NCI-H82 (cell line): ENCODE measurements at places on chromosomes 7 and 10.

DNA sequence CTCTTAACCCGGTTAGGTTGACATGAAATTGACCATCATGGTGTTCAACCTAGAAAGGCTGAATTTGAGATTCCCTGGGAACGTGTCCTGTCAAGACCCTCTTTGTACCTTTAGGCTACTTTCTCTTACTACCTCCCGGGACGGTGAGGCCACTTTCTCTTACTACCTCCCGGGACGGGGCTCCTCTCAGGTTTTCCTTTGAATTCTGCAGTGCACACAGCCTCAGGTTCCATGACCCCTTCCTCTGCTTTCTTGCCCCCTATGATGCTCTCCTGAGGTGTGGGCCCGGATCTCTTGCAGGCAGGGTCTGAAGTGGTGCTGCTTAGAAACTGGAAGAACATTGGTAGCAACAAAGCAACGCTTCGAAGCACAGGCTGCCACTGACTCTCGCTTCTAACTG is 155.3 kb downstream of the CAMK1D start:
- DNase-seq, result no peak

- DNase-seq, result peak; percentile 86
Measured at GRCh38 chr10:28266449-28267224, 36.2 kb downstream of the MPP7 start.

- DNase-seq, result no peak
Measured at GRCh38 chr7:158759749-158760444, 55.3 kb upstream of the NCAPG2 start.

DNA sequence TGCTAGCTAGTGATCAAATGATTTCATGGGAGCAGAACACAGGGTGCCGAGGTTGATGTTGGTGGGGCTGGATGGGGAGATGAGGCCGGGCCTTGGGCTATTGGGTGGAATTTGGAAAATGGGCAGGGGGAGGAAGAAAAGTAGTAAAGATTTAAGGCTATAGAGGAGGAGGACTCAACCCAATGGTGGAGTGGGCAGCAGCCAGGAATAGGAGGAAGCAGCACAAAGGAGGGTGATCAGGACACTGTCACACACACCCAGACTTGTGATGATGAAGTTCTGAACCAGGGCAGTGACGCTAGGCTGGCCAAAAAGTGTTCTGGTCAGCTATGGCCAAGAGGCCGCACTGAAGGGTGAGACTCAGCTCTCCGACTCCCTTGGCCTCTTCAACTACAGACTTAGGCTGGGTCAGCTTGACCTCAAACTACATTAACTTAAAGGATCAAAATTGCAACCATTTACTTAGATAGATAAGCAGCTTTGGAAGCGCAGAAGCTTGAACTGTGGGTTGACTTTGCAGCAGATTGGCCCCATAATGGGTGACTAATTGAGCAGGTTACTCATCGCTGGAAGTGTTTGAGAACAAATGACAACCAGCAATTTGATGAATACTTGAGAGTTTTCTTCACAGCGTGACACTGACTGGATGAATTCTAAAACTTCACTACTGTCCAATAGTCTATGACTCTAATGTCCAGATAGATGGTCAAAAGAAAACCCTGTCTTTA is 29.4 kb upstream of the GPR26 start:
- no peak for DNase-seq

- DNase-seq, result peak; percentile 23
Measured at GRCh38 chr7:98802088-98802780, 67.6 kb downstream of the TMEM130 start.

DNA sequence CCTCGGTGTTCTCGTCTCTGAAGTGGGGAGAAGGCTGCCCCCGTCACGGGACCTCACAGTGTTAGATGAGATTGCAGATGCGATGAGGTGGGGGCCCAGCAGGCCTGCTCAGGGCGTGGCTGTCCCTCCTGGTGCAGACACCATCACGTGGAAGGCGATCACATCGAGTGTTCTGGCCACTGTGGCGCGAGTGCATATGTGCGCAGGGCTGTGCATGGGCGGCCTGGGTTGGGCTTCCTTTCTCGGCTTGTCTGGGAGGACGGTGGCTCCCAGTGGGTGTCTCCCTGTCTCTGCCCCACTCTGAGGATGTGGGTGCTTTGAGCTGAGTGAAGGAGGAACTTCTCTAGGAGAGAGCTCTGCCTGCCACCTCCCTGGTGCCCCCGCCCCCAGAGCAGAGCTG is 83.1 kb downstream of the LHPP start:
- DNase-seq, result no peak

DNA sequence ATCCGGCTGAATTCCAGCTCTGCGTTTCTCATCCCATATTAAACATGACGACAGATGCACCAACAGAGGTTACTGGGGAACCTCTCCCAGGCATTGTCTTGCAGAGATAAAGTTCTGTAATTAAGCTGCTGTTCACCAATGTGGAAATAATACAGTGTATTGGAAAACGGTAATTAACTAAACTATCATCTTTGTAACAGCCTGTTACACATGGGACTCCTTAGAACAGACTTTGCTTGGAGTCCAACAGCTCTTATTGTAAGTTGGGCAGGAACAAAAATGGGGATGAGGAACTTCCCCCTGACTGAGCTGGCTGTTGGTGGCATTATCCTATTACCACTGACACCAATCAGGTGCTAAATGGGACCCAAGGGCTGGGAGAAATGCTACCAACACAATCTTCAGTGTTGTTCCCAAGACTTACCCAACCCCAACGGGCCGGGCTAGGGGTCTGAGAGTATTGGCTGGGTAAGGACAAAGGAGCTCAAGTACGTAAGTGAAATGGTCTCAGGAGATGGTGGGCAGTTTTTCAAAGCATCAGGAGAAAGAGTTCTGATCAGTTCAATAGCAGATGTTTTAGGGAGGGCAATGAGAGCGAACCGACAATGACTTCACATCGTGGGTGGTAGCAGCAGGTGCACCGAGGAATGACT is 759.4 kb downstream of the GRID1 start:
- no peak for DNase-seq

GRCh38 chr10:30036341-30036740 is 23.0 kb downstream of the JCAD start:
- no peak for DNase-seq

- DNase-seq, result no peak
Measured at GRCh38 chr7:1691601-1692514, 21.8 kb downstream of the ELFN1 start.

DNA sequence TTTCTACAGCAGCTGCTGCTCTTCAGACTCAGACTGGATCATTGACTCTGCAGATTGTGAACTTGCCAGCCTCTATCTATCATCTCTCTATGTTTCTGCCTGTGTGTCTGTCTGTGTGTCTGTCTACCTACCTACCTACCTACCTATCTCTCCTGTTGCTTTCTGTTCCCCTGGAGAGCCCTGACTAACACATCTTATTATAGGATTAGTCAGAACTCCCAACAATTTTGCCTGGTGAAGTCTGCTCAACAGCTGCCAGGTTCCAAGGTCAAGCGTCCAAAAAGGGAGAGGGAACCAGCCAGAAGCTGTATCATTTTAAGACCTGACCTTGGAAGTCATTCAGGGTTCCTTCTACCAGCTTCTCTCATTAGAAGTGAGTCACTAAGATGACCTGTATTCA is 579.0 kb upstream of the DPP6 start:
- no peak for DNase-seq

DNA sequence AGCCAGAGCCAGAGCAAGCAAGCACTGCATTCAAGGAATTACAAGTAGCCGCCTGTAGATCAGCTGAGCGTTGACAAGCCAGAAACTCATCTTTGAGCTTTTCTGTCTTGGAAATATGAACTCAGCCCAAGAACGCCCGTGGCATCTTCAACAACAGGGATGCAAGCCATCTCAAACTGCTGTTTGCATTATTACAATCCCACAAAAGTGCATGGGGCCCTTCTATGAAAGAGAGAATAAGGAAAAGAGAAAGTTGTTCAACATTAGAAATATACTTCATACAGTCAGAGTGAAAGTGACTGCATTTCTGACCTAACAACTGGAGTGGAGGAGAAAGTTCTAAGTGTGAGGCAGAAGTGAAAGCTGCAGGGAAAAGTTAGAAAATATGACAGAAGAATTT is 6.5 kb downstream of the SGCE start:
- DNase-seq, result no peak

DNA sequence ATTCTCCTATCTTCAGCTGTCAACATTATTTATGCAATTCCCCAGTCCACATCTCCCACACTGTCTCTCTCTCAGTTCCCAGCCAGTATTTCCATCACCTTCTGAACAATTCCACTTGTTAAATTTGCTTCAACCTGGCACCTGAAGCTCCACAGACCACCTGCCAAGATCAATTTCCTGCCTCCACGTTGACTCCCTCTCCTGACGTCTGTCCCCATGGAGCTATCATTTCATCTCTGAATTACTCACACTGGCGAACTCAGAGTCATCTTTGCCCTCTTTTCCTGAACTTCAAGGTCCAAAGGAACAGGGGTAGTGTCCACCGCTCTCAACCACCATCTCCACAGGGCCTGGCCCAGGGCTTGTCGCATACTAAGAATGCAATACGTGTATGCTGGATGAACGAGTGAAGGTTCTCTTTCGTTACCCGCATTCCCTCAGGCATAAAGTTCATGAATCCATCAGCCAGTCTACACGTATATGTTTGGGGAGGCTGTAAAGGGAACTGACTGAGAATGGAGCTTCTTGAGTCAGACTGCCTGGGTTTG is 183.3 kb downstream of the JCAD start:
- no peak for DNase-seq

- no peak for DNase-seq
Measured at GRCh38 chr7:55348502-55348901, 16.6 kb upstream of the LANCL2 start.

GRCh38 chr7:135661311-135662122 is 797 bp upstream of the STMP1 start:
- peak; percentile 64 for DNase-seq

DNA sequence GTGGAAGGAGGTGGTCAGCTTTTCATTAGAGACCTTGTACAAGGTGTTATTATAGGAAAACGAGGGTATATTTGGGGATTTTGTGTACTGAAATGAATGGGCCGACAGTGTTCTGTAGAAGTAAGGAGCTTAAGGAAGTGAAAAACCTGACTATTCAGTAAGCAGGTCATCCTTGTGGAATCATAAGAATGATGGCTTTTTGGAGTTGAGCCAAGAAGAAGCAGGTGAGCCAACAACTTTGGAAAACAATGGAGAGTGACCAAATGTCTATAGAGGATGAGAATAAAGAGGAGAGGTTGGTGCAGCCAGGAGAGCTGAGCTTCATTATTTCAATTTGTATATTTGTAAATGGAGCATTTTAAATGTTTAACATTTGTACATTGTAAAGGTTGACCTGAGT is 595.7 kb downstream of the CCSER2 start:
- DNase-seq, result no peak

GRCh38 chr10:22962817-22963216 is 35.0 kb downstream of the ARMC3 start:
- DNase-seq, result no peak

DNA sequence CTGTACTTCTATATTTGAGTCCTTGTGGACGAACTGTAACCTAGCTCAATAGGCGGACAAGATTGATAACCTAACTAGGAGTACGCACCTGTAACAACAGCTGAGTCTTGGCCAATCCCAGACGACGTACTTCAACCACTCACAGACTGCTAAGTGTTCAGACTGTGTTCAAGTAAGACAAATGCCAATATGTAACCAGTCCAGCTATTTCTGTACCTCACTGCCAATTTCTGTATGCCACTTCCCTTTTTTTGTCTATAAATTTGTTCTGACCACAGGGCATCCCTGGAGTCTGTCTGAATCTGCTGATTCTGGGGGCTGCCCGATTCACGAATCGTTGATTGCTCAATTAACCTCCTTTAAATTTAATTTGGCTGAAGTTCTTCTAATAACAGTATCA is 32.2 kb downstream of the HACD1 start:
- no peak for DNase-seq

DNA sequence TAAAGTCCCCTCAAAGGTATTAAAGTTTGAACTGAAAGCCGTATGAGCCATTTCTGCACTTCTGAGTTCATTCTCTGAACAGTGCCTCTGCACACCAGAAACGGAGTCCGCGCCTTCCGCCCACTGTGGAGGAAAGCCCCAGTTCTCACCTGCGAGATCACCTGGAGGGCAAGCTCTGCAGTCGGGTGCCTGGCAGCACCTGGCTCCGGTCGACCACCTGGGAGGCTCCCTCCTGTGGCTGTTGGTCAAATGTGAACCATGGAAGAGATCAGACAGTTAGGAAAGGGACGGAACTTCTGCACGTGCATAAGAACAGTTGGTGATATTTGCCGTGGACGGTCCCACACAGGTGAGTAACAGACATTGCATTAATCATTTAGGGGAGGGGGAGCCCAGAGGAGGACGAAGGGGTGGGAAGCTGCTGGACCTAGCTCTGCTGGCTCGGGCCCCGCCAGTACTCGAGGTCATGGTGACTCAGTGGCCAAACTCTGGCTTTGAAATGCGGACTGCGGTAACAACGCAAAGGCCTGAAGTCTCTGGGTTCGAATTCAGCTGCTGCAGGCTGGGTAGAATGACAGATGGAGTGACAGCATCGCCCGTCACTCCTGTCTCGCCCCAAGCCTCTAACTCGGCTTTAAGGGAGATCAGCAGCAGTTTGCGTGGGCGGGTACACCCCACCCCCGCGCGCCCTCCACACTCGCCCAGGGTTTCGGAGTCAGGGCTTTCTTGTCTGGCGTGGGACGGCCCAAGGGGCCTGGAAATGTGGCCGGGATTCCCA is 1.7 kb upstream of the DPYSL4 start:
- no peak for DNase-seq

DNA sequence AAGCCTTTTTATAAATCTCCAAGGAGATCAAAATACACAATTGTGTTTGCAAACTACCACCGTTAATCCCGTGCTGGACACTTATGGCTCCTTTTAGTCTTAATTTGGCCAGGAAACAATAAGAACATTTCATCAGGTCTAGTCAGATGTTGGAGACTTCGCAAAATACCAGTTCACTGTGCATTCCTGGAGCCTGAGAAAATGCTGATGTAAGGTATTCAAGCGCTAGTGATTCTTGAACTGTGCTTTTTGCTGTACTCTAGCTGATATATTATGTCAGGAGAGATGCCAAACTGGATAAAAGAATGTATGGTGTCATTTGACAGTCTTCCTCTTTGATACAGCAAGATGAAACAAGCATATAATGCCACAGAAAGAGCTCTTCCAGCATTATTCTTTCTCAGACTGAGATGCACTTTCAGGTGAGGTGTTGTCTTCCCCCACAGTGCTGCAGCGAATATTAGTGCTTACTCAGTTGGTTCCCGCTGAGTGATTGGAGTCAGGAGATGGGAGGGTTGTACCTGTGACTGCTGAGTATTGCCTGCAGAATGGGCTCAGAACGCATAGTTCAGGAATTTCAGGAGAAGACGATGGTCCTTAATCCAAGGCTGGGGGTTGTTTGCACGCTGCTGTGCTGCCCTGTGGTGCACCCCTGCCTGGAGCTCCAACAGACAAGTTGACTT is 59.2 kb downstream of the OGDH start:
- no peak for DNase-seq

DNA sequence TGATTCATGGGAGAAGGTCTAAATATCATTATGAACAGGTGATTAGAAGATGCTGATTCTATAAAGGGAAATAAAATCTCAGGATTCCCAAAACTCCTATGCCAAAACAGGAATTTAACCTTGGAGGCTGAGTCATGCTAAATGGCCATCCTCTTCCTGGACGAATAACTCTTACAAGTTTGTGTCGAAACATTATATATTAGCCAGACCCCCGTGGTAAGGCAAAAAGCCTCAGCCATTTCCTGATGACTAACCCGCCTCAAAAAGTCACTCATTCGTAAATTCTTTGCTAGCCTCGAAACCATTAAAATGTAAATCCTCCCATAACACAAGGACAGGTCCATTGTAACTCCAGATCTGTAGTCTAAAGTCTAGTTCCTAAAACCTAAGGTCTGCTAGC is 32.0 kb downstream of the CUL2 start:
- DNase-seq, result no peak
